ENCODE measurements at places on chromosomes 7 and 10.

- DNase-seq: no peak
Measured at GRCh38 chr10:1249142-1249920, 193.1 kb downstream of the WDR37 start.

GRCh38 chr7:54339073-54339472, 203.1 kb upstream of the VSTM2A start:
- no peak for DNase-seq

- no peak for DNase-seq
Measured at GRCh38 chr10:49287689-49288340, 11.2 kb upstream of the C10orf71 start.

GRCh38 chr10:29007370-29007747, 281.5 kb upstream of the LYZL1 start:
- DNase-seq: no peak

GRCh38 chr10:16662923-16663322, 141.2 kb upstream of the C1QL3 start:
- no peak for DNase-seq

GRCh38 chr10:12252882-12253546, 57.0 kb downstream of the CDC123 start:
- no peak for DNase-seq

DNA sequence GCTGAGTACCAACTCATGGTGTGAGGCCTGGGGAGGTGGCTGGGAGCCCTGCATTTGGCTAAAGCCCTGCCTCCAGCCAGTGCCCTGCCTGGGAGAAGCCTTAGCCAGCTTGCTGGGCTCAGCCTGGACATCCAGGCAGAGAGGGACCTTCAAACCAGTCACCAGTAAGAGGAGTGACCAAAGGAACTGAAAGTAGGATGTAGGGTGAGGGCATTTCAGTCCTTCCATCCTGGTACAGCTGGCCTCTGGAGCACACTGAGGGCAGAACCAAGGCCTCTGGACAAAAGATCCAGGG, 124.8 kb downstream of the ADCY1 start:
- DNase-seq: no peak

DNA sequence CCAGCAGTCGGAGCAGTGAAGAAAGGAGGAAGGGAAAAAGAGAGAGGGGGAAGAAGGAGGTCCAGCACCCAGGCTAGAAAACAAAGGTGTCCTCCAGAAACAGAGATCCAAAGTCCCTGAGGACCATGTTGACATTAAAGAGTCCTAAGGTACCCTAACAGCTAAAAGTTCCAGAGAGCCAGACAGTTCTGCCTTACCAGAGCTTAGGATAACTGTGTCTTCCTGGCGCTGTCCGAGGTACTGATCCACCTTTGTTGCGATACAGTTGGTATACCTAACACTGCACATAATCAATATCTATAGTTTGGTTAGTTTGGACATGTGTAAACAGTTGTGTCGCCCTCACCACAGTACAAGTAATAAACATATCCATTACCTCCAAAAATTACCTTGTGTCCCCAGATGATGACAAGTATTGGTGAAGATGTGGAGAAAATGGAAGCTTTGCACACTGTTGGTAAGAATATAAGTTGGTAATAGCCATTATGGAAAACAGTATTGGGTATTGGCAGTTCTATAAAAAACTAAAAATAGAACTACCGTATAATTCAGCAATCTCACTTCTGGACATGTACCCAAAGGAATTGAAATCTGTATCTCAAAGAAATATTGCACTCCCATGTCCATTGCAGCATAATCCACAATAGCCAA, 59.8 kb downstream of the GRID1 start:
- DNase-seq: no peak

DNA sequence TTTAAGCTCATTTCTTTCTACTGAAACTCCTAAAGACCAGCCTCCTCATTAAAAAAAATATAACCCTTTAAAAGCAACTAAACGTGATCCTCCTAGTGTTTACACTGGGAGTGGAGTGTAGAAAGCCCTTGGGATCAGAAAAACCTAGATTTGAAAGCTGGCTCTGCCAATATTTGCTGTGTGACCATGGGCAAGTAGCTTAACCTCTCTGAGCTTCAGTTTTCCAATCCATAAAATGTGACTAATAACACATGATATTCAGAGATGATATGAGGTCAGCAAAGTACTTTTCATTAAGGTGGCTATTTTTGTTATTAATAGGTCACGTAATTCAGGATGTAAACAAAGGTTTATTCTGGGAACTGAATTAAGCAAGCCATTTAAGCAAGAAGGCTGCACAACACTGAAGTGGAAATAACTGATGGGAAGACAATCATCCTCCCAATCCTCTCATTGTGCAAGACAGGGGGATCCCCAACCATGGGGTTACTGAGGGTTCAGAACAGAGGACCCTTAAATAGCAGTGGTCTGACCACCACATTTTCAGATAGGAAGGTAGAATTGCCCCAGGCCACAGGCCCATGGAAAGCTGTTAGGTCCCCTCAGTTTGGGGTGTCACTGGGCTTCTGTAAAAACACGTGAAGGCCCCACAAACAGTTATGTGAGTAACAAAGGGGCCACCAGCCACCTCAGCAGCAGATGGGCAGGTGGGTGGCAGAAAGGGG, 49.1 kb upstream of the EEPD1 start:
- no peak for DNase-seq

- DNase-seq: no peak
Measured at GRCh38 chr10:13311177-13311575, 11.3 kb upstream of the PHYH start.

DNA sequence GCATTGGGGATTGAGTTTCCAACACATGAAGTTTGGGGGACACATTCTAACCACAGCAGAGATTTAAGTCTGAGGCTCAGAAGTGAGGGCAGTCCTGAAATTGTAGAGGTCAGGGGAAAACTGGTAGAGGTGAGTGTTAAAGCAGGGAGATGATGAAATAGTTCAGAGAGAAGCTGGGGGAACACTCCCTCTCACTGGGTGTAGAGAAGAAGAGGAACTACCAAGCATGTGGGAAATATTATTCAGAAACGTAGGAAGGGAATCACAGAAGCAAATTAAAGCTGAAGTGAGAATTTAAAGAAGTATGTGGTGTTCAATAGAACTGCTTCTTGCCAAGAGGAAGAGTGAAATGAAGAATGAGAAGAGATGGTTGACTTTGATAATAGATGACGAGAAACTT, 121.5 kb upstream of the FAM3C start:
- no peak for DNase-seq
